NCI-H460 (cell line): ENCODE measurements at places on chromosomes 1 and 21. TPM values are rescaled to one million over a fixed set of nuclear protein-coding genes. Genes with fewer than 3 reads are reported as not detected.
A peak's percentile ranks its signal among the peaks of the same experiment; 100 is the strongest.

- no peak for DNase-seq
Observed at GRCh38 chr21:44765231-44766013, 36.2 kb downstream of the UBE2G2 start.

DNA sequence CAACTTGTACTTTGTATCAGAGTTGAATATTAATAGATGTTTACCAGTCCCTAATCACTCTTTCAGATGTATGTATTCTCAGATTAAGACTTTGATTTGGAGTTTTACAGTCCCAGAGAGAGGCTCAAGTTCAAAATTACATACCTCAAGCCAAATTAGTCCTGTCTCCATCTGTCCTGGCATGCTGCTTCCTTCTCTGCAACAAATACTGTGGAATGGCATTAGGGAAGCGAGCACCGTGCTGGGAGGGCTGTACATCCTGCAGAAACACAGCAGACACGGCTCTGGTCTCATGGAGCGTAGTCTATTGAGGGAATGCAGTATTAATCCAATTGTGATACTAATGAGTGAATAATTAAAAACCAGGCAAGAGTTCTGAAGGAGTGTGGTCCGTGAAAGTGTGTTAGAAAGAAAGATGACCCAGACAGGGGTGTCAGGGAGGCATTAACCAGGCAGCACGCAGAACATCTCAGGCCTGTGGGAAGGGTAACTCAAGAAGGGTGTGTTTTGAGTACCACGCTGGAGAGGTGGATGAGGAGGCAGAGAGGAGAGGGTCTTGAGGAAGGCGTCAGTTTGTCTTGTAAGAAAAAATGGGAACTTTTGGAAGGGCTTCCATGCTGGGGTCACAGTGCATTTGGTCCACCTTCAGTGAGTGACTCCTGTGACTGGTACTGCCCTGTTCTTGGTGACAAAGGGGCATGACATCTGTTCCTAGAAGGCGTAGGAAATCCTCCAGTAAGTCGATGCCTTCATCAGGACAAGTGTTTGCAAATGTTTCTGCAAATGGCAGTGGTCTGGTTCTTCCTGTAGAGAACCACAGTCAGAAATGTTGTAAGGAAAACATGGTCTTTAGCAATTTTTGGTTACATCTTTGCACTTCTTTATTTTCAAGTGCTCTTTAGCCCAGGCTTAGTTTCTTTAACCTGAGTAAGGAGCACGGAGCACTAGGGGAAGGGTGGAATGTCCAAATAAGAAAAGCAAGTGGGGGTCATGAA lies 1.6 kb downstream of the RAB4A start:
- DNase-seq, result no peak

CROCC gene
- 3.3 and 4.8 TPM in 2 replicates for total RNA-seq

PADI1 gene
- not detected in 2 replicates for total RNA-seq

LCK gene
- total RNA-seq, result not detected in 2 replicates

DNA sequence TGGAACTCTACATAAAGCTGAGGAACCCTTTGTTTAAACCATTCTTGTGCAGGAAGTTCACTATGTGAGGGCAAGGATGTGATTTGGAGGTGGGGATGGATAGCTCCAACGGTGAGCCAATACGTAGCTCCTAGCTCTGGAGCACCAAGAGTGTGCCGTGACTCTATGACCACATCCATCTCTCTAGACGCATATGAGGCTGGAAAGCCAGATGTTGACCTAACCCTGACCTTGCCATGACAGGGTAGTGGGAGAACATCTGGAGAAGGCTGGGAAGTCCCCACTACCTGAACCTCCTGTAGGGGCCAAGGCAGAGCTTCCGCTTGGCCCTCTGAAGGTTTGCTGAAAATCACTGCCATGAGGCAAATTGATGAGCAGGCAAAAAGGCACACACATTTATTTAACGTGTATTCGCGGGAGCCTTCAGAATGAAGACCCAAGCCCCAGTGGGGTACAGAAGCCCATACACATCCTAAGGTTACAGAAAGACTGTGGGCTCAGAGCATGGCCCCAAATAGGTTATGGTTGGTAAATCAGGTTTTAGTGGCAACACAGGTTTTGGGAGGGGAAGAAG lies 43.4 kb downstream of the EIF2D start:
- no peak for DNase-seq

GRCh38 chr1:14332158-14332557 lies 266.3 kb upstream of the KAZN start:
- no peak for DNase-seq

SEC16B gene
- 0.38 and 0.82 TPM in 2 replicates for total RNA-seq

DNA sequence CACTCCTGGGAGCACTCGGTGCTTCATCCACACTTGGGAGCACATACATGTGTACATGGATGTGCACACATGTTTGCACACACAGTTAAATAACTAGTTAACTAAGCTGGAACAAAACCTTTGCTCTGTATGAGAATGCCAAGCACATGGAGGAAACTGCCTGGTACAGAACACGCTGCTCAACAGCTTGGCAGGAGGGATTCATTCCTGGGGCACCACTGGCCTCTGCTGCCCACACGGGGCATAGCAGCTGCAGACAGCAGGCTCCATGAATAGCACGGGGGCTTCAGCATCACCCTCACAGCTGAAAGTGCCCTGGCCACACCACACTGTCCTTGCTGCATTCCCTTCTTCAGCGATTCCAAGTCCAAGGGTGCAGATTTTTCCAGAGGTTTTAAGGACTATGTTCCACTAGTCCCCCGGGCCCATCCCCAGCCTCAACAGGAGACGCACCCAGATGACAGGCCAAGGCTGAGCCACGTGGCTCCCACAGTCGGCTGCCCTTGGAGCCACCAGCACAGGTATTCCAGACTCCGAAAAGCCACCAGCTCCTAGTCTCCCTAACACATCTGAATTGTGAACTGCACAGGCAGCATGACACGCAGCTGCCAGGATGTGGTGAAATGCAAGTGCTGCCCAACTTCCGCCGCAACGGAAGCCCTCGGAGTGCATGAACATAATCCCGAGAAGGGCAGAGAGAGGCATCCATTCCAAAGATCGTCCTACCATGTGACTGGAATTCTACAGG lies 16.9 kb downstream of the NPHP4 start:
- peak; percentile 36 for DNase-seq

HES5 gene
- not detected in 2 replicates for total RNA-seq

DNA sequence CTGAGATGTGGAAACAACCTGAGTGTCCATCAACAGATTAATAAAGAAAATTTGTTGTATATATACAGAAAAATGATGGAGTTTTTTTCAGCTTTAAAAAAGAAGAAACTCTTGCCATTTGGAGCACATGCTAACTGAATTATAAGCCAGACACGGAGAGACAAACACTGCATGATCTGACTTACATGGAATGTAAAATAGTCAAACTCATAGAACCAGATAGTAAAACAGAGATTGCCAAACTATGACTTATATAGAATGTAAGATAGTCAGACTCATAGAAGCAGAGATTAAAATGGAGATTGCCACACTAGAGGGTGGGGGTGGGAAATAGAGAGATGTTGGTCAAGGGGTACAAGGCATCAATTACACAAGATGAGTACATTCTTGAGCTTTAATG lies 1786.6 kb downstream of the PLA2G4A start:
- no peak for DNase-seq

DNA sequence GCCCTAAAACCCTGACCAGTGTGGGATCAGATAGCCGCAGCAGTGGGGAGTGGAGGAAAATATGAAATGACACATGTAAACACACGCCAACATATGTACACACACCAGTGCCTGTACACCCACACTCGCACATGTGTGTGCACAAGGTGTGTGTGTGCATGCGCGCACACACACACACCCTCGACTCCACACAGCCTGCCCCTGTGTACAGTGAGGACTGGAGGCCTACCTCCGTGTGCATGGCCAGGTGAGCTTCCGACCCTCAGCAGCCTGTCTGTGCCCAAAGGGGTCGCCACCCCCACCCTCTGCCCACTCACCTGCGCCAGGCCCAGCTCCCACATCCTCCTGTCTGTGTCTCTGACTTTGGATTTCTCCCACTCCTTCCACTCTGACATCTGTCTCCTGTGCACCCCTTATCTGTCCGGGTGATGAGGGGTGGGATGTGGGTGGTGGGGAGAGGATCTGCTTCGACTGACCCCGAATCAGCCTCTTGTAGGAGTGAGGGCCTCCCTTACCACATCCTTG lies 31.7 kb downstream of the CITED4 start:
- DNase-seq, result no peak
